ENCODE measurements at places on chromosomes 5 and 9.
A peak's percentile ranks its signal among the peaks of the same experiment; 100 is the strongest.

GRCh38 chr5:125725691-125726090, 697.5 kb upstream of the GRAMD2B start:
- DNase-seq: peak; percentile 56

DNA sequence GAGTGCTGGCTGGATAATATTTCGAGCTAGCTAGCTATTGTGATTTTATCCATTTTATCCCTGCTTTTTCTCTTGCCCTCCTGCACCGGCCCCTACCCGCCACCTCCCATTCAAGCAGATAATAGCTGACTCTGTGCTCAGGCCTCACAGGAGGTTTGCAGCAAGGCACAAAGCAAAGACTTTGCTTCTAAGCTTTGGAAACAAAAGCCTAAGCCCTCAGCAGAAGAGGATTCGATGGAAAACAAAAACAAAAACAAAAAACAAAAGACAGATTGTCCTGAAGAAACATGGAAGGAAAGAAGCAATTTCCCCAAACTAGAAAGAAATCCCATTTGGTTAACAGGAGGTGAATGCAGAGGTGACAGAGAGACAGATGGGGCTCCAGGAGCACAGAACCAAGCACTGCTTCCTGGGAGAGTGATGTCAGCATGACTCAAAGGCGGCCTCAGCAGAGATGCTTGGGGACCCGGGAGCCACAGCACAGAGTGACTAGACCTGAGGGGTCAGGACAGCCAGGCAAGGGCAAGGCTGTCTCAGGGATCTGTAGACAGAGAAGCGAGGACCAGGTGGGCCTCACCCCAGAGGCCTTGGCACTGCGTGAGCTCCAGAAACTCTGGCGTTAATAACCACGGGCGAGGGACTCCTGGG, 28.4 kb downstream of the MTX3 start:
- no peak for DNase-seq

- DNase-seq: no peak
These were observed 209.4 kb downstream of the DTWD2 start for GRCh38 chr5:118778941-118779340.

- no peak for DNase-seq
These were observed 42.7 kb downstream of the ZFAND5 start for GRCh38 chr9:72322259-72322658.

DNA sequence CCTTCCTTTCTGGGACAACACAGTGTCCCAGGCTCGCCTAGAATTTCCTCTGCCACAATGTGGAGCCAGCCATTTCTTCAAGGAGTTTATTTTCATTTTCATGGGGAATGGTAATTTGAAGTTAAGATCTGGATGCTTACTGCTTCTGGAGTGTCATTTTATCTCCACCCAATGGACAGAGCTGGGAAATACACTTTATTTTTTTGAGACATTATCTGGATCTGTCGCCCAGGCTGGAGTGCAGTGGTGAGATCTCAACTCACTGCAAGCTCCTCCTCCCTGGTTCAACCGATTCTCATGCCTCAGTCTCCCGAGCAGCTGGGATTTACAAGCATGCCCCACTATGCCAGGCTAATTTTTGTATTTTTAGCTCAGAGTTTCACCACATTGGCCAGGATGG, 12.7 kb upstream of the THG1L start:
- peak; percentile 67 for DNase-seq

DNA sequence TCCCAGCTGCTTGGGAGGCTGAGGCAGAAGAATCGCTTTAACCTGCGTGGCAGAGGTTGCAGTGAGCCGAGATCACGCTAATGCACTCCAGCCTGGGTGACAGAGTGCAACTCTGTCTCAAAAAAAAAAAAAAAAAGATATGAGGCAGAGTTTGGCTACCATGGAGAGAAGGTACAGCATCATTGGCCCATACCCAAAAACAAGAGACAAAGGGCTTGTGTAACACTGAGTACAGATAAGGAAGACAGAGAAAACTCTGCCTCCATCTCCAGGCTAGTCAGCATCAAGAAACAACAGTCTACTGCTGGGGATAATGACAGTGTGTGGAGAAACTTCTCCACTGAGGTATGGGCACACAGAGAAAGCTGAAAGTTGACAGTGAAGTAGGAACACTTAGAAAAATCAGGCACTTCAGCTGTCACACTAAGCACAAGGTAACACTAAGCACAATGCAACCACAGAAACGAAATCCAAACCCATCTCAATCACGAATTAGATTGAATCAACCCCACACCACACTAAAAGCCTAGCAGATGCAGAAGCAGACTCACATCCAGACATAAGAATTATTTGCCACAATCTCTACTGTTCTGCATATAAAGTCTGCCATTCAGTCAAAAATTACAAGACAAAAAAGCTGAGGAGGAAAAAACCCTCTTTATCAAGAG, 10.5 kb downstream of the PJA2 start:
- DNase-seq: no peak
